GOT3 (cell line): ENCODE measurements at places on chromosomes 16 and 17.

DNA sequence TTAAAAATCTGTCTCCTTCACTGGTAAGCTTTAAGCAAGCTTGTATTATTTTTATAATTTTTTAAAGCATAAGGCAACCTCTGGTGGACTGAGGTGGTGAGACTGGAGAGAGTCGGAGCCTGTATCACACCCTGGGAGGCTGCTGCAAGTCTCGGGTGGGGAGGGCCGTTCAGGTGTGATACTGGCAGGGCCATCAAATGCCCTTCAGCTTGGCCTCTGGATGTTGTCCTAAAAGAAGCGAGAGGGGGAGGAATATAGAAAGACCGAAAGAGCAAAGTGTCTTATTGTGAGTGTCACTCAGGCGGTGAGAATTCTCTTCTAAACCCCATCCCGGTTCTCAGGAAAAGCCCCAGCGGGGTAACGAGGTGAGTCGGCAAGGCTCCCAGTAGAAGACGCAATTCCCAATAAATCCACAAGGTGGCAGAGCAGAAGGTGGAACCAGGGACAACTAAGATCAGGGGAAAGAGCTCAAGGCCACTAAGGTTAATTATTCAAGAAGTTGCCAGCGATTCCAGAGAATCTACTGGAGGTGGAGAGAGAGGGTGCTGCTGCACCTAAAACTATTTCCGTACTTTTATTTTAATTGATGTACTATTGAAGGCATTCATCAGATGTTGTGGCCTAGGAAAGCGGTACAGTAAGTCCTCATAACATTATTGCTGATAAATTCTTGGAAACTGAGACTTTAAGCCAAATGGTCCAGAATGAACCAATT lies 14.1 kb downstream of the C17orf67 start:
- DNase-seq: peak; percentile 13

DNA sequence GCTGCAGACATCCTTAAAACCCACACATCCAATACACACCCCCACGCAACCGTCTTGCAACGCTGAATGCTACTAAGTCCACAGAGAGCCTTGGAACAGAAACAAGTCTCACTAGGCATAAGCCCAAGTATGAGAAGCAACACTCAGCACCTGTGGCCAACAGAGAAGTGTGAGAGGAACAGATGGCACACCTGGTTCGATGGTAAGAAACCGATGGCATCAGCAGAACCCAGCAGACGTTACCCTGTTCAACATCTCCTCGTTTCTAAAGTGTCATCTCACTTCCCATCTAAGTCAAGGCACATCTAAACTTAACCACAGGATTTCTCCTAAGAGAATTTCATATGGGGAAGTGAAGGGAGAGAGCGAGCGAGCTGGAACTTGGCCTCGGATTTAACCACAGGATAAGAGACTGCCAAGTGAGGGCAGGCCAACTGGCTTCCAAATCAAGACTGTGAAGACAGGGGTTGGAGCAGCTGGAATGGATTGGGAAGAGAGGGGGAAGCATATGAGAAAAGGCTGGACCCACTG lies 41.0 kb downstream of the NXPH3 start:
- no peak for DNase-seq

- no peak for DNase-seq
These were observed 4.8 kb downstream of the CACNG1 start for GRCh38 chr17:67049025-67049739.

DNA sequence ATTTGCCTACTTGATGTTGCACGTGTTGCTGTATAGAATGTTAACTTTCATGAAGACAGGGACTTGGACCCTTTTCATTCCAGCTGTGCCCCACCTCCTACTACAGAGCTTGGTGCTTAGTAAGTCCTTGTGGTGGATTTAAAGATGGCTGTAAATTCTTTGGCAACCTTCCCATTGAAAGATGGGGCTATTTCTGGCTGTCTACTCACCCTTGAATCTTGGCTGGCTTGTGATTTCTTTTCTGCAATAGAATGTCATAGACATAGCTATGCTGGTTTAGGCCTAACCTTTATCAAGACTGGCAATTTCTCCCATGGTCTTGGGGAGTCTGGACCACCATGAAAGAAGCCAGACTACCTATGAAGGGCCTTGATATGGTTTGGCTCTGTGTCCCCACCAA lies 59.0 kb downstream of the ACSM2A start:
- no peak for DNase-seq

- DNase-seq: no peak
These were observed 2.5 kb downstream of the CD300C start for GRCh38 chr17:74543406-74543805.

- DNase-seq: no peak
These were observed 2.0 kb downstream of the RRAD start for GRCh38 chr16:66923247-66923731.

GRCh38 chr17:78113804-78114785 lies 14.5 kb downstream of the TMC6 start:
- DNase-seq: no peak

GRCh38 chr17:39603304-39604016 lies 4.3 kb downstream of the NEUROD2 start:
- DNase-seq: no peak

- DNase-seq: no peak
These were observed 13.7 kb downstream of the MYO15B start for GRCh38 chr17:75601057-75601987.

DNA sequence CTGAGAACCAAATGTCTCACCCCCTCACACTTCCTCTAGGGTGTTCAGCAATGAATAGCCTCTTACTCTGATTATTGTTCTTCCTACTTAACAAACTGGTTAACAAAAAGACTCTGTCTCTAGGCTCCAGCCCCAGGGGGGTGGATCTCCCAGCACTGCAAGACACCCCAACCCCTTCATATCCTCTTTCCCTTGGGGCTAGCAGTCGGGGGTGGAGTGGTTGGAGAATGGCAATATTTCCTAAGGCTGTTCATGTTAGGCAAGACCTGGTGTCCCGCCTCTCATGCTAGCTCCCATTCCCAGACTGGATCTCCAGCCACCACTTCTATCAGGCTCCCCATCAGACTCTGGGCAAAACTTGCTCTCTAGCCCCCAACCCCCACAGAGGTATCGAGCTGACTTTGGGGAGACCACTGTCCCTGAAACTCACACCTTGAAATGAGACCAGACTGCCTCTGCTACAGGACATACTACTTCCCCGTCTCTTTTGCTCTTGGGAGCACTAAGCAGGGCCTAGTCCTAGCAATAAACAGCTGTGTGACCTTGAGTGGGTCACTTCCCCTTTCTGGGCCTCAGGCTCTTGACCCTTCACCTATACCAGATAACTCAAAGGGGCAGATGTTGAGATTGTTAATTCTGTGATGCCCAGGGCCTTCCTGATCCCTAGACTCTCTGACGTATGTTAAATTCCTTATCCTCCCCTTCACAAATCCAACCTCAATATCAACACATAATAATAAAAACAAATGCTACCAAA lies 2.4 kb downstream of the SLC25A35 start:
- DNase-seq: no peak

DNA sequence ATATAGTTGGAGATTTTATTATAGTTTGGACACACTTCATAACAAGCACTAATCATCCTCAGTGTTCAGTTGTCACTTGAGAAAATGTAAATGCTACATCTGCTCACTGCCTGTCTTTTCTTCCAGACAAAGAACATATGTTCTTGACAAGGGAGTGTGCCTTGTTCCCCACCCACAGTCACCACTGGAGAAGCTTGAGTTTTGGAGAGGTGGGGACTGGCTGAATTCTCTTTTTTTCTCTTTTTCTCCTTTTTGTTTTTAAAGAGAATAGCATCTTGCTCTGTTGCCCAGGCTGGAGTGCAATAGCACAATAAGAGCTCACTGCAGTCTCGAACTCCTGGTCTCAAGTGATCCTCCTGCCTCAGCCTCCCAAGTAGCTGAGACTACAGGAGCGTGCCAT lies 15.5 kb downstream of the RPRML start:
- no peak for DNase-seq

- DNase-seq: peak; percentile 24
These were observed 172.2 kb downstream of the SEC14L1 start for GRCh38 chr17:77312786-77313599.

GRCh38 chr17:68462381-68463210 lies 5.3 kb upstream of the WIPI1 start:
- DNase-seq: no peak

- no peak for DNase-seq
These were observed 66.4 kb upstream of the PLCG2 start for GRCh38 chr16:81712681-81713080.

DNA sequence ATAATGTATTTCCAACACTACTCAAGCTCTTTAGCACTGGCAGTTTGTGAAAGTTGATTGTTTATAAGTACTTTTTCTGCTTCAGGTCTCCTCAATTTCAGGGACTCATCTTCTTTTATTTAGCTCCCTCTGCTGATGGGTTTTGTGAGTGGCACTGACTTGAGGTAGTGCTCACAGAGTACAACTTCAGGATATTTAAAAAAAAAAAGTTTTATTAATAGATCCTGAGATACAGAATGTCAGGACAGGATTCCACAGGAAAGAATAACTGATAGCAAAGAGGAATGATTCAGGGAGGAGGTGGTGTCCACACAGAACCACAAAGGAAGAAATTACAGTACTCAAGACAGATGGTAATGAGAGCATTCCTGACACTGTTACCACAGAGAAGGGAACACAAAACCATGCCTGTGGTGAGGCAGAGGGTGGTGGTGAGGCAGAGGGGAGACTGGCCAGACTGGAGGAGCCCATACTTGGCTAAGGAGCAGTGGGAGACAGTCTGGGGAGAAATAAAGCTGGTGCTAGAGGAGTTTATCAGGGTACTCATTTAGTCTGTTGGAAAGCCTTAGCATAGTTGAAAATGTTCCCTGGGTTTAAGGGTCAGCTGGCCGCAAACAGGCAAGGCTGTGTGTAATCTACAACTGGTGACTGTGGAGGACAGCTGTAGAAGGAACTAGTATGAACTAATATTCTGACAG lies 63.7 kb downstream of the SPAG9 start:
- DNase-seq: no peak

- no peak for DNase-seq
These were observed 35.7 kb downstream of the GSE1 start for GRCh38 chr16:85648805-85649204.

DNA sequence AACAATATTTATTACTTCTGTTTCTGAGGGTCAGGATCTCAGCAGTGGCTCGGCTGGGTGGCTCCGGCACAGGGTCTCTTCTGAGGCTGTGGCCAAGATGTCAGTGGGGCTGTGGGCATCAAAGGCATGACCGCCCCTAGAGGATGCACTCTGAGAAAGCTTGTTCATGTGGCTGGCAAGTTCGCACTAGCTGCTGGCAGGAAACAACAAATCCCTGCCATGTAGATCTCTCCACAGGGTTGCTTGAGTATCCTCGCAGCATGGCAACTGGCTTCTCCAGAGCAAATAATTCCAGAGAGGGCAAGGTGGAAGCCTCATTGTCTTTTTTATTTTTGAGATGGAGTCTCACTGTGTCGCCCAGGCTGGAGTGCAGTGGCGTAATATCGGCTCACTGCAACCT lies 12.5 kb downstream of the KCTD13 start:
- no peak for DNase-seq

DNA sequence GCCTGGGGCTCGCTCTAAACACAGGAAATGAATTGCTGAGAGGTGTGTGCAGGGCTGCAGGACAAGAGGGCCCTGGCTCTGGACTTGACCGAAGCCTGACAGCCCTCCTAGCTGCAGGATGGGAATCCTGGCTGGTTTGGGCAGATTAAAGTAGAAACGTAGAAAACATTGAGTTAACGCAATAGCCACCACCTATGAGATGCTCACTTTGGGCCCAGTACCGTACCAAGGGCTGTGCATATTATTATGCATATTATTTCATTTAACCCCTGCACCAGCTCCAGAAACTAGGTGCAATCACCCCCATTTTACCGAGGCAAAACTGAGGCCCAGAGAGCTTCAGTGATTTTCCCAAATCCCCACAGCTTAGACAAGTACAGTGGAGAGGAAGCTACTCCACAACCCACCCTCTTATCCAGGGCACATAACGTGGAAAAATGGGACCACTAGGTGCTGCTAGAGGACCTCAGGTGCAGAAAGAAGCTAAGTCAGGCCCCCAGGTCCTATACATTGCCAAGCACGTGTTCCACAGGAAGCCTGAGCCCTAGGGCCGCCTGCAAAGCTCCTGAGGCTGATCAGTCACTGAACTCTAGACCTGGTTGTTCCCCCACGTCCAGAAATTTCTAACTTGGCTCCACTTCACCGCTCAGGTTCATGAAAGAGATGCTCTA lies 79.2 kb downstream of the MYH11 start:
- DNase-seq: no peak

DNA sequence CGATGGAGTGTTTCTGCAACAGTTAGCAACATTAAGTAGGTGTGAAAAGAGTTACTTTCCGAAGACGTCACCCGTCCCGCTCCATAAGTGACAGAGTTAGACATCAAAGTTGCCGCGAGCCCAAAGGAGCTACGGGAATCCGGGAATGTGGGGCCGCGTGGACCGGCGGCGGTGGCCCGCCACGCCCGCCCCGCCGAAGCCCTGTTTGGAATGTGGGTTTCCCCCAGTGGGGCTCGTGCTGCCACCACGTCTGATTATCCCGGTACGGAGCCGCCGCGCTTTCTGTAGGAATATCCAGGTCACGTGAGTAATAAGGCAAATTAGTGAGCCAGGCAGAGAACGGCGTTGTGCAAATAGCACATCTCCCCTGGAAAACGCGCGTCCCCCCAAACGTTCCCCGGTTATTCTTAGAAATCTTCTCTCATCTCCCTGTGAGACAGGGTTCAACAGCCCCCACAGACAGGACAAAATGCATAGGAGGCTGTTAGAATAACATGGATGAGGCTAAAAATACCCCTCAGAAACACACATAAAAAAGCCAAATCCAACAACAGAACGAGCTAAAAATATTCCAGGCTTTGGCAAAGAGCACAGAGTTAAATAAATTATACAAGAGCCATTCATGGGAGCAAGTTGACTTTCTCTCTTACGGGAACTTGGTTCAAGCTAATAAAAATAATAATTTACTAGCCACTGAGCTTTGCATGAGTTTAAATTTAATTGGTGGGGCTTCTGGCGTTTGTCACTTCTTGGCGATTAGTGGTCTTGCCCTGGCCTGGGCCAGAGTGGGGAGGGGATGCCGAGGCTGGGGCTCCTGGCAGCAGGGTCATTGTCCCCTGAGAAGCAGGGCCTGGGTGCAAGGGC lies 8.6 kb downstream of the BAHCC1 start:
- DNase-seq: no peak

DNA sequence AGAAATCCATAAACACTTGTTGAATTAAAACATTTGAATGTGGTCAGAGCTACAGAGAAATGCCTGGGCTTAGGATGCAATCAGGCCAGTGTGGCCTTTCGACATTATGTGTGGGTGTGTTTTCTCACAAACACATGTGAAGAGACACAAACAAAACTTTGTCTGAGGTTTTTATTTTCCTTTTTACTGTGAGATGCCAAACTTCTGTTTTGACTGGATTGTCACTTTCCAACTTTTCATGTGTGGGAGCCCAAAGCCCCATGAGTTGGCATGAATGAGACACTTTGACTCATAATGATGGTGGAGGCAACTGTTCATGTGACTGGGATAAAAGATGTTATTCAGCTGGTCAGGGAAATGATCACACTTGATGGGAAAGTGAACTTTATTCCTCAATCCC lies 71.9 kb upstream of the GAS7 start:
- DNase-seq: no peak
